ENCODE measurements at places on chromosomes 6 and 20.

DNA sequence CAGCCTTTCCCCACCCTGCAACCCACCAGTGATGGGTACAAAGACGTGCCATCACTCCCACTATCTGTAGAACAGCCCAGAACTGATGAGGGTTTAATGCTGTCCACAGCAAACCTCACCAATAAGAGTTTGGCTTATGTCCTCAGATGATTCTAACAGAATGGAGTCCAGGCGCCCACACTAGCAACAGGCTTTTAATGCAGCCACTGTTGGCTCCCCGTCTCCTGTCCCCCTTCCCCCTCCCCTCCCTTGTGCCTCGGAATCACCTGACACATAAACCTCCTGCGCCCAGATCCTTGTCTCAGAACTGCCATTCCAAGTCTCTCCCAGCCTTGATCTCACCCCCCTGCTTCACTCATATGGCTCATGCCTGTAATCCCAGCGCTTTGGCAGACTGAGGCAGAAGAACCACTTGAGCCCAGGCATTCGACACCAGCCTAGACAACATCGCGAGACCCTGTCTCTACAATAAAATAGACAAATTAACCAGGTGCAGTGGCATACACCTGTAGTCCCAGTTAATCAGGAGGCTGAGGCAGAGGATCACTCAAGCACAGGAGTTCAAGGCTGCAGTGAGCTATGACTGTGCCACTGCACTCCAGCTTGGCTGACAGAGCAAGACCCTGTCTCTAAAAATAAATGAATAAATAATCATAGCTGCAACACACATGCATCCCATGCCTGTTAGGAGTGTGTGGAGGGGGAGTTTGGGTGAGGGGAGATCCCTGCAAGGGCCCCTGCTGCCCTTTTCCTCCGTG, 85.6 kb downstream of the SNX5 start:
- no peak for DNase-seq

DNA sequence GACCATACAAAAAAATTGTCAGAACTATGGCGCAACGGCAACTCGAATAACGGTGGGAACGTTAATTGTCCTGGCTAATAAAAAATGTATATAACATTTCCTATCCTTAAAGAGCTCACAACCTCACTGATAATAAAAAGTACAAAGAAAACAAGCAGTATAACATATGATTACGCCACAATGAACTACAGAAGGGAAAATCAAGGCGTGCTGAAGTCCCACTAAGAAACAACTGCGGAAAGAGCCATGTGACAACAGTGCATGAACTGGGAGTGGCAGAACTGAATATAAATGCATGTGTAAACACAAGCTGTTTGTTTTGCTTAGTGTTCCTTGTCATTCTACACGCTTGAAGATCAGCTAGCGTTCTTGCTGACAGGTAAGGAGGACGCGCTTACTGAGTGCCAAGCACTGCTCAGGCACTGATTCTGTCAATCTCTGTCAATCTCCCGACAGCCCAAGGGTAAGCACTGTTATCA, 466 bp upstream of the PSMB1 start:
- DNase-seq, result peak; percentile 44

DNA sequence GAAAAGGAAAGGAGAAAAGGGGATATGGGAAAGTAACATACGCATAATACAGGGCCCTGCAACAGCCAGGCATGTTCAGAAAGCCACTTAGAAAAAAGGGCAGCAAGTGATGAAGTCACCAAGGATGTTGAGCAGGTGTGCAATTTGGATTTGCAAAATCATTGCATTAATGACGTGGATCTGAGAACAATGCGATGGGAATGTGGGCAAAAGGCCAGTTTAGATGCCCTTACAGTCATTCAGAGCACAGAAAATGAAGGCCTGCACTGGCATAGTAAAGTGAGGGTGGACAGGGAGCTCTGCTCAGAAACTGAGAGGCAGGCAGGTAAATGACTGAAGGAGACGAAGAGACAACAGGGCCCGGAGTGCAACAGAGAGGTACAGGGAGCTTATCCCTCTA, 123.7 kb upstream of the NHSL1 start:
- no peak for DNase-seq

GRCh38 chr6:52330470-52330869, 31.5 kb upstream of the PAQR8 start:
- DNase-seq, result peak; percentile 33

DNA sequence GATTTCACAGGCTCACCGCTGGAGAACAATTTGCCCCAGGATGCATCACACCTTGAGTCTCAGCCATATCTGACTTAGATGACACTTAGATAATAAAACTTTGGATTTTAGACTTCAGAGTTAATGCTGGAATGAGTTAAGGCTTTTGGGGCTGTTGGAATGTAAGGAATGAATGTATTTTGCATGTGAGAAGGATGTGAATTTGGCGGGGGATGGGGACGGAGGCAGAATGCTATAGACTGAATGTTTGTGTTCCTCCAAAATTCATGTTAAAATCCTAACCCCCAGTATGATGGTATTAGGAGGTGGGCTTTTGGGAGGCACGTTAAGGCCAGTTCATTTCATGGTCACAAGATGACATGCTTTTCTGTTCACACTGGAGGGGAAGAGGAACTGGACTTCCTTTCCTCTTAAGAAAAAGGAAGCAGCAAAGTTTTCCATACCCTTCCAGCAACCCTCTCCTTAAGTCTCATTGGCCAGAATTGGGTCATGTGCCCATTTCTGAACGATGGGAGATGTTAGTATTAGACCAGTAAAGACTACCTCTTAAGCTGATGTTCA, 5.8 kb upstream of the SRXN1 start:
- DNase-seq, result peak; percentile 54

DNA sequence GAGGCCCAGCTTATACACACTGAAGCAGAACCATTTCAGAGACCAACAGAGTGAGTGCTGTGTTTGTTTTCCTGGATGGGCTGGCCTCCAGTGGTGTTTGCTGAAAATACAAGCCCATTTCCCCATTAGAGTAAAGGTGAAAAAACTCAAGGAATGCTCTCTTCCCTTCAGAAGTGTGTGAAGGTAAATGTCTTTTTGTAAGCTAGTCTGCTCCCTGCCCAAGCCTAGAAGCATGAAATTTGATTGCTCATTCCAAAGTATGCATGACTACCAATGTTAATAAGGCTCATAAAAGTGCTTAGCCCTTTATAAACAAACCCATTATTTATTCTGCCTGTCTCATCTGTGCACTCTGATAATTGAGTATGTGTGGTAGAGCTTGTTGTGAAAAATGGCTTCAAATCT, 59.1 kb downstream of the ADGRF1 start:
- DNase-seq, result no peak

DNA sequence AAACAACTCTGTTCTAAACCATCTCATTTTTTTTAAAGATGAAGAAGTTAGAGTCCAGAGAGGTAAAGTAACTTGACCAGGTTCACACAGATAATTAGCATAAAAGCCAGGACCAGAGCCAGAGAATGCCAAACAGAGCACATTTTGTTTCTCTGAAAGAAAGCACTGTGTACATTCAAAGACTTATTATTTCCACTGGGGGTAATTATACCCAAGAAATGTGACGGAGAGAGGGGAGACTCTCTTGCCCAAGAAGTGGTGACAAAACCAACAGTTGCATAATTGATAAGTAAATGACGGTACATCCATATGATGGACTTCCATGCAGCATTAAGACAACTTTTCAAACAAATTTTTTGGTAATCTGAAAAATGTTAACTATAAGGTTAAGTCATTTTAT, 111.6 kb downstream of the RTN4IP1 start:
- DNase-seq, result peak; percentile 57

- DNase-seq, result no peak
These were observed 7.7 kb downstream of the CLPSL1 start for GRCh38 chr6:35788423-35788982.

- no peak for DNase-seq
These were observed at the start of gene PKHD1 for GRCh38 chr6:52087498-52087999. Gene PKHD1, minus strand, starts transcription at chr6:52087613. Its CDS starts 2,680 bp downstream, at chr6:52084933.

DNA sequence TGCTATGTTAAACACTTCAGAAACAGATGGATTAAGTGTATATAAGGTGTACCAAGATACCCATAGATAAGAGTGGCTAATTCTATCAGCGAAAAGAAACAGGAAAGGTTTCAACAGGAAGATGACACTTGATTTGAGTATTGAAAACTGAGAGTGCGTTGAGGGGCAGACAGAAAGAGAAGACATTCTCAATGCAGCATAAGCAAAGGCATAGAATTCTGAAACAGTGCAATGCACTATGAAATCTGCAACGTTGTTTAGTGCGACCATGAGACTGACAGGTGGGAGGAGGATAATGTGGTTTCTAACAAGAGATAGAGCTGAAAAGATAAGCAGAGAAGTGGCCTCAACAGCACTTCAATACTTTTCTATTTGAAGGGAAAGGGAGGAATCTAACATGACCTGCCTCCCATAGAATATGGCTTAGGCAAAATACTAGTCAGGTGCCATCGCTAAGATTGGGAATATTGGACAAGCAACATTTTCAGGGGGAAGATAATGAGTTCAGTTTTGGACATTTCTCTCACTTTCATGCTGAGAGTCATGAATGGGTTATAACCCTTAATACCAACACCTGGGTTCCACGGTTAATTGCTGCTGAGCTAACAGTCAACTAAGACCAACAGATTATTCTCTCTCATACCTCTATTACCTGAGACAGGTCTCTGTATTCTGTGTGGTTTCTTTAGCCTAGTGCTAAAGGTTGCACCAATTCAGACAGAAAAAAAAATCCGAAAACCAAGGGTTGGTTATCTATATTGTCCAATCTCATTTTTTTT, 312.9 kb upstream of the ARID1B start:
- no peak for DNase-seq

DNA sequence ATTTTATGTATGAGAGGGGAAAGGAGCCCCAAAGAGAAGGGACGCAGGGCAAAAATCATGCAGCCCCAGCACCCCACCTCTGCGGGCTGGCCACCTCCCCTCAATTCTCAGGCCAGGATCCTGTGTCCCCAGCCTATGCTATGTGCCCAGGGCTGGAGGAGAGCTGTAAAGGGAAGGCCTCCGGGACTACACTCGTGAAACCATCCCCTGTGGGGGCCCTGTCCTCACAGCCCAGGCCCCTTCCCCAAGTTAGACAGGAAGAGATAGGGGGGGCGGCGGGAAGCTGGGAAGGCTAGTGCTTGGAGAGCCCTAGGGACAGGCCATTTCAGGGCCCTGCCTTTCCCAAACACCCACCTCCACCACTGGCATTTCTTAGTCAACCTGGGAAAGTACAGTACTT, 1.4 kb upstream of the COL11A2 start:
- DNase-seq, result peak; percentile 49

DNA sequence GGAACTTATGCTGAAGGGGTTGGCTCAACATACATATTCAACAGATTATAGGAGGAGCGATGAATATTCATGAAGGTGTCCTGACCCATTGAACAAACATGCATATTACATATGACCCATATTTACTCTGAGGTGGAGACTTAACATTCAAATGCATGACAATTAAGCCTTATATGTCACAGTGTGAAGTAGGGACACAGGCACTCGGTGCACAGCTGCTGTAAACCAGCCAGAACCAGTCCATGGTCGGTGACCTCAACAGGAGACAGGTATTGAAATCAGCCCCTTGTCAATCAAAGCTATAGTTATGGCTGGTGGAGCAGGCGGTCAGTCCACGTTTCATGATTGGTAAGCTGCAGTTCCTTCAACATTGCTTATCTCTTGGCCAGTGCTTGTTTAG, 347.3 kb downstream of the THBS2 start:
- no peak for DNase-seq

- peak; percentile 10 for DNase-seq
These were observed 7.1 kb downstream of the PRIM2 start for GRCh38 chr6:57324538-57324937.

DNA sequence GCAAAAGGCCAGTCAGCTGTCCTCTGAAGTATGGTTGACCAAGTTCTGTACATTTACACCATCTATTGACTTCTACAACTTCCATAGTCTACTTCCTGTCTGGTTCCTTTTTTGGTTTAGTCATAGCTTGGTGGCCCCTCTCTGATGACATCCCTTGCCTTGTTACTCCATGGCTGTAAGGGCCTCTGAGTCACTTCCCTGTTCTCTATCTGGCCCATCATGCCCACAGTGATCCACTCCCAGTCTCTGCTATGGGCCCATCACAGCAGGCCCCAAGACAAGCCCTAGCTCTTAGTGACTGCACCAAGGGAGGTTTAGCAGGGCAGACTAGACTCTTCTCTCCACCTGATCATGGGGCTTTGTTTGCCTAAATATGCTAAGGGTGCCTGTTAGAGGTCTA, 441.6 kb downstream of the HACE1 start:
- DNase-seq, result peak; percentile 4

DNA sequence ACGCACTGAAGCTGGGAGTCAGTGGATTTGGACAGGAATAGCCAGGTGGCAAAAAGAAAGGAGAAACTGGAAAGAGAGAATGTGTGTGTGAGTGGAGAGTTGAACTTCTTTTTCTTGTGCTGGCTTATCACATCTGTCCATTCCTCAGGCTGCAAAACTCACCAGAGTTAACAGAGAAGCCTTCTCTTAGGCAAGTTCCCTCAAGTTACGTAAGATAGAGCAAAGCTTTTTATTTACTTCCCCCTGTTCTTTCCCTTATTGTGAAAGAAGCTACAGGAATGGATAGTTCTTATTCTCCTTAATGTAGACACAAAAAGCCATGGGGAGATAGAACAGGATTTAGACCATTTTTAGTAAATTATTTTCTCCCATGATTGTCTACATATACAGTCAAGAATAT, 188.6 kb downstream of the BMP2 start:
- DNase-seq, result peak; percentile 85

GRCh38 chr6:137155830-137156229, 17.6 kb downstream of the IL22RA2 start:
- DNase-seq, result peak; percentile 60

DNA sequence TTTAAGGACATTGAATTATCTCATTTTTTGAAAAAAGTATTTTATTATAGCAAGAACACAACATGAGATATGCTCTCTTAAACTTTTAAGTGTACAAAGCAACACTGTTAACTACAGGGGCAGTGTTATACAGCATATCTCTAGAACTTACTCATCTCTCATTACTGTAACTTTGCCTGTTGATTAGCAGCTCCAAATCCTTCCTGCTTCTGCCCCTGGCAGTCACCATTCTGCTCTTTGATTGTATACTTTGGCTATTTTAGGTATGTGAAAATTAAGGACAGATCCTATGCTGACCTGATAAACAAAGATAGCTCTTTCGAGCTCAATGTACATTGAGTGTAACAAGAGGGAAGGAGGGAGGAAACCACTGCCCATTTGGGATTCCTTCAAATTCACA, 1349.8 kb upstream of the GJE1 start:
- DNase-seq, result no peak

GRCh38 chr6:33198853-33199436, 1.5 kb downstream of the RXRB start:
- no peak for DNase-seq

GRCh38 chr20:59625214-59625922, 21.0 kb downstream of the PHACTR3 start:
- no peak for DNase-seq

GRCh38 chr6:10778230-10778629, 30.6 kb downstream of the TMEM14B start:
- no peak for DNase-seq

GRCh38 chr6:119661628-119662027, 312.1 kb upstream of the MAN1A1 start:
- no peak for DNase-seq

GRCh38 chr6:151009576-151009975, 144.1 kb downstream of the MTHFD1L start:
- DNase-seq, result no peak

- DNase-seq, result no peak
These were observed 203.4 kb downstream of the TTLL2 start for GRCh38 chr6:167528239-167528638.

- no peak for DNase-seq
These were observed 608.4 kb upstream of the AGPAT4 start for GRCh38 chr6:161882196-161882765.

GRCh38 chr20:8227293-8227692, 95.2 kb downstream of the PLCB1 start:
- no peak for DNase-seq

- no peak for DNase-seq
These were observed 280.6 kb upstream of the RUNX2 start for GRCh38 chr6:45047573-45047972.
